ENCODE measurements at places on chromosomes 6 and 20.

DNA sequence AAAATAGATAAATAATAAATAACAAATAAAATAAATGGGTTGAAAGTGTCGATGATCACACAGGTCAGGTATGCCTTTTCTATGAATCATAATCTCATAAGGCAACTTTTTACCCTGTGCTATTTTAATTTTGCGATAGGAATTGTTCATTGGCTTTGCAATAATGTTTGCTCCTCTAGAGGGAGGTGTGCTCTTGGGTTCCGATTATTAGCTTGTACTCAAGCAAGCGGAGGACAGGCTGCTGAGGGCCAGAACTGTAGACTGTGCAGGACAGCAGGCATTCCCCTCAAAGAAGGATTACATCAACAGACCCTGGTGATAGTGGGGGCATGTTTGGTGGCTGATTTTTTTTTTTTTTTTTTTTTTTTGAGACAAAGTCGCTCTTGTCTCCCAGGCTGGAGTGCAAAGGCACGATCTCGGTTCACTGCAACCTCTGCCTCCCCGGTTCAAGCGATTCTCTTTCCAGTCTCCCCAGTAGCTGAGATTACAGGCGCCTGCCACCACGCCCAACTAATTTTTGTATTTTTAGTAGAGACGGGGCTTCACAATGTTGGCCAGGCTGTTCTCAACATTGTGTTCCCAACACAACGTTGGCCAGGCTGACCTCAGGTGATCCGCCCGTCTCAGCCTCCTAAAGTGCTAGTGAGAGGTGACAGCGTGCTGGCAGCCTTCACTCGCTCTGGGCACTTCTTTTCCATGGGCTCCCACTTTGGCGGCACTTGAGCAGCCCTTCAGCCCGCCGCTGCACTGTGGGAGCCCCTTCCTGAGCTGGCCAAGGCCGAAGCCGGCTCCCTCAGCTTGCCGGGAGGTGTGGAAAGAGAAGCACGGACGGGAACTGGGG lies 35.6 kb downstream of the RIOK1 start:
- no peak for DNase-seq

GRCh38 chr6:148854096-148854495 lies 107.3 kb downstream of the UST start:
- no peak for DNase-seq

GRCh38 chr6:25608558-25609174 lies 43.3 kb upstream of the SCGN start:
- no peak for DNase-seq

- DNase-seq: no peak
Measured at GRCh38 chr6:129133770-129134192, 250.8 kb downstream of the LAMA2 start.

GRCh38 chr20:40462566-40462965 lies 226.5 kb downstream of the MAFB start:
- DNase-seq: no peak

DNA sequence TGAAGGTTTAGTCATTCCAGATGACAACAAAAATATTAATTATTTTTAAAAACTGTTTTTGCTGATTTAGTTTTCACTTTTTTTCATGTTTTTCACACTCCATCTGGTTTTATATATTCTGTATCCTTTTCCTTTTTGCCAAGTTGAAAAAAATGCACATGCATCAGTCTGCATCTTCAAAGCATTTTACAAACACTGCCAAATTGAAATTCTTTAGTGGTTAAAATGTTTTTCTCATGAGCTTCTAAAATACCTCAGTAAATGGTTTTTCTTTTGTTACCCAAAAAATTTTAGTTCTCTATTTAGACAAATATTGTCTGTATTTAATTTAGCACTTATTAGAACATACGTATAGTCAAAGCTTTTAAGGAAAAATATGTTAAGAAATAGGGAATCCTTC lies 386.9 kb upstream of the HSF2 start:
- no peak for DNase-seq

DNA sequence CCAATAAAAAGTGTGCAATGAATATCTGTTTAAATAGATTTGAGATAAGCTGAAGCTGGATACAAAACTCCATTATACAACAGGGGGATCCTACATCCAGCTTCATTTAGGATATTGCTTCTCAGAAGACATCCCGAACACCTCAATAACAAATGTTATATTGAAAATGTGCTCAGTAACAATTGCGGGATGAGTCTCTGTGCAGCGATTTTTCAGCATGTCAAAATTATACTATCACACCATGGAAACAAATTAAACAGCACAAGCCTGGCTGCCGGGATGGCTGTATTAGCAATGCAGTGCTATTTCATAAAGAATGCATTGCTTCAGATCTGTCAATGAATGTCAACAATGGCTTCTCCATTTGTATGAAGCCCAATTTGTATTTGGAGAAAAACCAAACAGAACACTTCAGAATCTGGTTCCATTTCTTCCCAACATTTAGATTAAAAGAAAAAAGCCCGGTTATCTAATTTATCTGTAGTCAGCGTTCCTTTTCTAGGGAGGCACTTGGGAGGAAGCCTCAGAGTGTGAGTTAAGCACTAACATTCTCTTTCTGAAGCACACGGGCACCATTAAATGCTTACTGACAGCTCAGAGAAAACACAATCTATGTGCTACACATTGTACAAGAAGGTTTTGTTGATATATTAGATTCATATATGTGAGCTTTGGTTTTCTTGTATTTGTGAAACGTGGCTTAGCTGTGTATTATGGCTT lies 310.9 kb upstream of the AGPAT4 start:
- DNase-seq: no peak

DNA sequence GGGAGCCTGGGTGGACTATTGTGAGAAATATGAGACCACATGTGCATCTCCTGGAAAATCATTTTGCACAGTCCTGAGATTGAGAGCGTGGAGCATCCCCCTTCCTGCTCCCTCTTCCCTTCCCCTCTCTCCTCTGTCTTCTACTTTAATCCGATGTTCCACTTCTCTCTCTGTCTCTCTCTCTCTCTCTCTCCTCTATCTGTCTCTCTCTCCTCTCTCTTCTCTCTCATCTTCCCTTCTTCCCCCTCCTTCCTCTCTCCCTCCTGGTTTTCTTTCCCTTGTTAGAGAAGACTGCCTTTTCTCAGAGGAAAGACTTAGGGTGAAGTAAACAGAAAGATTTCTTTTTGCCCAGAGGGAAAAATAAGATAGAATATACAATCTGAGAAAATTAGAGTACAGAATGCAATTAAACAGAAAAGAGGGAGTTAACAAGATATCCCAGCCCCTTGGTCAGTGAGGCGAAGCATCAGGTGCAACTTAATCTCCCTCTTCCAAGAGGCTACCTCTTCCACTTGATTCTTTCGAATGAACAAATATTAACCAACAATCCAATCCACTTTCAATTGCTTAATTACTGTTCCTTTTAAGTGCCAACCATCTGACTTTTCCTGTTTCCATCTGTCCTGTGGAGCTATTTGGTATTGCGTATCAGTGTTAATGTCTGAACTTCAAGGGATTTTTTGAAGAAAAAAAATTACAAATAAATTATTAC lies 14.6 kb downstream of the KHDC1 start:
- no peak for DNase-seq

- no peak for DNase-seq
Measured at GRCh38 chr6:23532227-23532626, 593.8 kb upstream of the NRSN1 start.

- DNase-seq: no peak
Measured at GRCh38 chr6:170006071-170006899, 254.9 kb downstream of the ERMARD start.

DNA sequence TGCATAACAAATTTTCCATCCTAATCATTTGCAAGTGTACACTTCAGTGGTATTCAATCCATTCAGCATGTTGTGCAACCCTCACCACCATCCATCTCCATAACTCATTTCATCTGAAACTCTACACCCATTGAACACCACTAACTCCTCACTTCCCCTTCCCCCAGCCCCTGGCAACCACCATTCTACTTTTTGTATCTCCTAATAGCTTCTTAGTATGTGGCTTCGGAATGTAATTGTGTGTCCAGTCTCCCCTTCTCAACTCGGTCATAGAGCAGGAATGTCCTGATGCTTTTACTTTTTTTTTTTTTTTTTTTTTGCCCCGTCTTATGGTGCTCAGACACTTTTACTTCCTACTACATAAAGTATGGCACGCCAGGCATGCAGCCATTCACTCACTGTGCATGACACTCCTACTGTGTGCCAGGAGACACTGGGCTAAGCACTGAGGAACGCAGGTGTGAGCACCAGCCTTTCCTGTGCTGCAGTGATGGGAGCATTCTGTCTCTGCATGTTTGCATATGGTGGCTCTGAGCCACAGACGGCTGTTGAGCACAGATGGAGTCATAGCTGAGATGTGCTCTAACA lies 15.3 kb downstream of the HCK start:
- no peak for DNase-seq

- no peak for DNase-seq
Measured at GRCh38 chr6:46862381-46862780, 59.4 kb downstream of the ADGRF5 start.

GRCh38 chr6:89643406-89643805 lies 4.9 kb upstream of the LYRM2 start:
- no peak for DNase-seq
